Activated CD8-positive, alpha-beta memory T cell treated with anti-CD3 and anti-CD28 coated beads for 1 hour (primary cell): ENCODE measurements at places on chromosomes 5 and 9.

GRCh38 chr5:158951436-158952247 is 148.1 kb downstream of the EBF1 start:
- no peak for DNase-seq

DNA sequence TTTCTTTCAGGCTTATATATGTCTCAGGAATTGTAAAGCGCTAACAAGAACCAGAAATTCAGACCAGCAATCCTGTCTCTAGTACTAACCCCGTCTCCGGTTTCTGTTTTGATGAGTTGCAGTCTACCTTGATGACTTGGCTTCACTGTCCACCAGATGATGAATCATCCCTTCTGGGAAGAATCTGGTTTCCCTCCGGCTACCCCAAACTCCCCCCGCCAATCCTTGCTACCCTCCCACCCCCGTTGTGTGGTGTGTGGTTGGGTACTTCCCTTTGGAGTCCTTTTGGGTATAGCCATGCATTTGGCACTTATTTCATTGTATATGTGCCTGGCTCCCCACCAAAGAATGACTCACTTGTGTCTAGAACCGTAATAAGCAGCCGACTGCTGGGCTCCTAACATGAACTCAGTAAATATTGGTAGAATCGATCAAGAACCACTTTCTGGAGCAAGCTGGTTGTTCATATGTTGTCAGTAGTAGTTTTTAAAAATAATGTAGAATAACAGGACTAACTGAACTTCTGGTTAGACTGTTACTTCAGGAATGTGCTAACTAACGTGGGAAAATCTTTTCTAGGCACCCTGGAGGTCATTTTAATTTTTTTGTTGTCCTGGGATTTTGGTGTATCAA is 8.3 kb upstream of the TGFBI start:
- no peak for DNase-seq

DNA sequence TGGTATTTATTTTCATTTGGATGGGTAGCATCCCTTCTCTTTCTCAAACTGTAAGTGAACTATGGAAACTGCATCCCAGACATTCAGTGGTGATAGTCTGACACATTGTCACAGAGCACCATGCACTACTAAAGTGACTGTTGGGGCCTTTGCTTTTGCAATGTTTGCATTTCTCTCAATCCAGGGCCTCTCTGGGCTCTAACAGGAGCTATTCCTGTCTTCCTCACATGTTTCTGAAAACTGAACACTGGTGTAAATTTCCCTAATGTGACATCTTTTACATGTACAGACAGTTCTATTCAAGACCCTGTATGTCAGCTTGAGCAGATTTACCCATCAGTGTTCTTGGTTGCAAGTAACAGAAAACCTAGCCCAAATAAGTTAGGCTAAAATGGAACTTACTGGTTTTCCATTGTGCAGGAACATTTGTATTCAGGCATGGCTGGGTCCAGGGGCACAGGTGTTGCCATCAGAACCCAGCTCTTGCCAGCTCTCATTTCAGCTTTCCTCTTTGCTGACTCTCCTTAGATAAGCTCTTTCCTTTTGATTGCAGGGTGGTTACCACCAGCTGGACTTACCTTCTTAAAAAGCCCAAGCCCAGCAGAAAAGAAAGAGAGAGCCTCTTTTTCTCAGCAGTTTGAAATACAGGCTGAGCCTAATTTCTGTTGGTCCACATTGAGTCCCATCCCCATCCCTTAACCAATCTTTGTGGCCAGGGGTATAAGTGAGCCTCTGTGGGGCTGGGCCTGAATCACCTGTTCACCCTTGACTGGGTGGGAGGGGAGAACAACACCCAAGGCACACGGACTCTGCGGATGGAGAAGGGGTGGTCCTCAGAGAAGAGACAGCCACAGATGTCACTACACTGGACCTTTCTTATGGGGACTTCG is 234.3 kb downstream of the NR3C1 start:
- DNase-seq, result no peak

DNA sequence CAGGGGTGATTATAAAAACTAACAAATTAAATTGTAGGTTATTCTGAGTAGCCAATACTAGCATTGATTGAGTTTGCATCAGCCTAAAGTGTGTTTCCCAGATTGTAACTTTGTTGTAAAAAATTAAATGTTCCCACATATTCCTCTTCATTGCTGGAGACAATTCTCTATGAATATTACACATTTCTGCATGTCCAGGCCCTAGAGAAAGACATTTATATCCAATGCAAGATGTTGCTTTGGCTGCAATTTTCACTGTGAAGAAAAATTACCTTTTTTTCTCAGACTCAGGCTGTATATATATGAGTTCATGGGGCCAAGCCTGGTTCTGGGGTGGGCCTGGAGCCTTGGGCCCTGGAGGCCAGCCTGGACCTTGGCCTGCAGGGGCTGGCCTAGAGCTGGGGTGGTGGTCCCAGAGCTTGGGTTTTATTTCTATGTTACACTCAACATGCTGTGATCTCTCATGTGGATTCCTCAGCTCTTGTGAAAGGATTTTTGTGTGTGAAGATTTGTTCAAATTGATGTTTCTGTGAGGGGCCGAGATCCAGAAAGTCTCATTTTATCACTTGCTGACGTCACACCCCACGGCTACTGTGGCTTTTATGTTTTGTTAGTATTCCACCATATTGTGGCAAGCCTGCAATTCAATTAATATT is 232.5 kb downstream of the SPATA31A1 start:
- no peak for DNase-seq

GRCh38 chr9:5917273-5917672 is 26.6 kb downstream of the MLANA start:
- DNase-seq, result no peak

DNA sequence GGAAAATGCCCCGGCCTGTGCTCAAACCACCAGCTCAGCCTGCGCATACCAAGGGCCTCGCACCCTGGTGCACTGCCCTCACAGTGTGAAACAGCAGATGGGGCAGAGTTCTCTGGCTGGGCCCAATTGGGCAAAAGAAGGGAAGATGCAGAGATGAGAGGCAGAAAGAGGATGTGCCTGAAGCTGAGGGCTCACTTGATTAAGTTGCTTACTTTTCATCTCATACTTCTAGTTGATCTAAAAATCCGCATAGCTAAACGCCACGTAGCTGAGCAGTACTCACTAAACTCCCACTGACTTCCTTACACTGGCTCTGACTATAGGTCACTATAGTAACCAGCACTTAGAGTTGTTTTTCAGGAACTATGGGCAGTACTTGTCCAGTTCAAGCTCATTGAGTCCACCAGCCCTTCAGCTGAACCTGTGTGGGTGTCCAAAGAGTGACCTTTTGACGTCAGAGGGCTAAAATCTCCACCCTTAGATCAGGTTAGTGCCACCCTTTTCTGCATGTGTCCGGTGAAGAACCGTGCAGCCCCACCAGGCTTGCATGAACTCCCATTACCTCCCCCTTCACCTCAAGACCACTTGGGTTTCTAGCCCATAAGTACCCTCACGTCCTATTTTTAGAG is 215.2 kb downstream of the AUH start:
- DNase-seq, result no peak

- DNase-seq, result no peak
These were observed 1189.4 kb downstream of the EFNA5 start for GRCh38 chr5:106481374-106481773.

DNA sequence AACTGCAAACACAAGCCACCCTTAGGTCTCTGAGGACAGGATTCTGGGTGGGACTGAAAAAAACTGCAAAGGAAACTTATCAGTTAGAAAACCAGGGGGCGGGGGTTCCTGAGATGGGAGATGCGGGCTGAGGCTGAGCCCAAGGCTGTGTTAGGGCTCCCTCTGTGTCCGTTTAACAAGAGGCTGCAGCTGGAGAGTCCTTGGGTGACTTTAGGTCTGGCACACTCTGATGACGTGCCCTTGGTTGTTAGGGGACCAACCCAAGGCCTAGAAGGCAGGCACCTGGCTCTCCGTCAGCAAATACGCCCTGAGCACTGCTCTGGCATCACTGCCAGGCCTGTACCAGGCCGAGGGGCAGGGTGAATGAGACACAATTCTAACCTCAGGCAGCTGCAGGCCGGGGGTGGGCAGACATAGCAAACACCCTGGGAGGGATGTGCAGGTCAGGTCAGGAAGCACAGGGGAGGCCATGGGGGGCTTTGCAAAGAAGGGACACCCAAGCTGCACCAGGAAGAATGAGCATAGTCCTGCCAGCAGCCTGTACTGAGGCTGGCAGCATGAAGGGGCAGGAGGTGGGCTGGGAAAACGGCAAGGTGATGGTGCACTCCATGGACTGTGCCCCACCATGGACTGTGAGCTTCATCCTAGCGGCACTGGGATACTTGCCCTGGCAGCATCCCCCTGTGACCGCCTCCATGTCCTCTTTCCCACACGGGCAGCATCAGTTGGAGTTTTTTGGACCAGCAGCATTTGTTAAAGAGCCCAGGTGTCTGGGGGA is 137.9 kb downstream of the GABBR2 start:
- DNase-seq, result no peak

DNA sequence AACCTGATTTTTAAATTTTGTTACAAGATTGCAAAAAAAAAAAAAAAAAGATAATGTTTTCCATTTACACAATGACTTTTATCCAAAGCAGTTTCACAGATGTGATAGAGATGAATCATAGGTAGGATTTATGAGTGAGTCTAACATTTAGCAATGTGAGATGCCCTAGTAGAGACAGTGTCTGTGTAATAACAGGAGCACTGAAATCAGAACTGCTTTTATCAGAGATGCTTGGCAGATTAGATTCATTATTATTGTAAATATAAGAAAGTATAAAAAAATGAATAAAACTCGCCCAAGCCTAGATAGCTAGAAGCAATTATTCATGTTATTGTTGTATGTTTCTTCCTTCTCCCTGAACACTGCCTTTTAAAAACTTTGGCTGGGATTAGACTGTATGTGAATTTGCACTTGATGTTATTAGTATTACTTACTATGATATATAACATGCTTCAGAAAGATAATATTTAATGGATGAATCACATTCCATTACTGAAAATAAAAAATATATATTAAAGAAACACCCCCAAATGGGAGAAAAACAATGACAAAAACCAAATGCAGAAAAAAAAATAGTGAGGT is 567.3 kb upstream of the KLF4 start:
- no peak for DNase-seq

GRCh38 chr5:78896132-78896531 is 89.0 kb downstream of the ARSB start:
- no peak for DNase-seq

- DNase-seq, result no peak
These were observed 74.7 kb downstream of the PPARGC1B start for GRCh38 chr5:149804478-149805450.
